NK-92 treated with Interleukin-12 subunit alpha and Interleukin-12 subunit beta, amount 100 ng/mL, for 24 hours (cell line): ENCODE measurements at places on chromosomes 12 and 14.

- DNase-seq: no peak
Measured at GRCh38 chr14:51072976-51073375, 21.9 kb downstream of the TRIM9 start.

- DNase-seq: no peak
Measured at GRCh38 chr12:86233126-86233525, 23.1 kb downstream of the MGAT4C start.

DNA sequence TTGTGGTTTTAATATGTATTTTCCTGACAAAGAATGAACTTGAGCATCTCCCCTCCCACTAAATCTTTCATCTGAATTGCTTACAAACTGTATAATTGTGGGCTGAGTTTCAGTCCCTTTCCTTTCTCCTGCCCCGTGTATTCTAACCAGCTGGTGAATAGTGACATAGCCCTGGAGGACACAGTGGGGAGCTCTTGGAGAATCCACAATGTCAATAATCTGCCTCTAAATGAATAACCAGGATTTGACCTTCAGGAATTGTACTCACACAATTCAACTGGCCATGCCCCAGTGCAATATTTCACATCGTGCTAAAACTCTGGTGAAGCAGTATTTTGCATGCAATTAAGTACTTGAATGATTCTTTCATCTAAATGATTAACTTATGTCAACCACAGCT is 177.2 kb downstream of the C12orf42 start:
- no peak for DNase-seq

- no peak for DNase-seq
Measured at GRCh38 chr14:101028971-101029667, 125.6 kb upstream of the RTL1 start.

DNA sequence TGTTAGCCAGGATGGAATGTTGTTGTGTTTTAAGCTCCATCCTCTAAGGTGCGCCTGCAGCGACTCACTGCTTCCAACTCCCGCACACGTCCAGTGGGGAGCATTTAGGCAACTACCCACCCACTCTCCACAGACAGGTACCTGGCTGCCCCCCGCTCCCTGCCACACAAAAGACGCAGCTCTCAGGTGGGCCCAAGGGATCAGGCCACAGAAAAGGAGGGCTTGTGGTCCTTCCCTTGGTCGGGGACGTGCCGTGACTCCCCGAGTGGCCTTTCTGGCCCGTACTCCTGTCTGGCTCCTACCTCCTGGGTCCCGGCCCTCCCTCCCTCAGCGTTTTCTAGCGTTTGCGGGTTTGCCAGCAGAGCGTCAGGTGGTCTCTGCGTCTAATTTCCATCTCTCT is 16.2 kb downstream of the TEDC1 start:
- DNase-seq: no peak

DNA sequence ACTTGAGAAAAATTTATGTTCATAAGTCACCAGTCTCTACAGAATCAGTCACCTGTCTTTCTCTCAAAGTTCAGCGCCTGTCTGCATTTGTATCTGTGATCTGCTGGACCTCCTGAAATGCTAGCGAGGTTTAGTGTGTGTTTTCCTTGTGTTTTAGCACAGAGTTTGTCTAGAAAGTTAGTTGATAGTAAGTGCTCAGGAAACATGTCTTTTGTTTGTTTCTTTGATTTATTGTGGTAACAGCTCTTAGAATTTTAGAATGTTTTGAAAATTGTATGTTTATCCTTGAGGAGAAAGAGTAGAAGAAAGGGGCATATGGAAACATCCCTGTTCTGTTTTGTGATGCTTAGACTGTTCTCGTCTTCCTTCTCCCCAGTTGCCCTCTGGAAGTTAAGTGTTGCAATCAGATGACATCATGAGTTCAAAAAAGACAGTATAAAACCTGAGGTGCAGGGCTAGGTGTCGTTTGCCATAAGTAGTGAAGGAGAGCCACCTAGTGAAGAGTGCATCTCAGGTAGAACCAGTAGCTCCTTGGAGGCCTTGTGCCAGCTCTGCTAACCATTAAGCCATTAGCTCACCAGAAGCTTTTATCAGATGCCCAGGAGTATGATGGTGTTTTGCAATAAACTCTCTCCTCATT is 44.8 kb downstream of the FBXW8 start:
- no peak for DNase-seq
